ENCODE measurements at places on chromosomes 3 and 15.
A peak's percentile ranks its signal among the peaks of the same experiment; 100 is the strongest.

- no peak for DNase-seq
Measured at GRCh38 chr3:178785961-178786360, 249.7 kb downstream of the KCNMB2 start.

GRCh38 chr15:29731865-29732264, 90.4 kb downstream of the TJP1 start:
- DNase-seq = no peak

- DNase-seq = no peak
Measured at GRCh38 chr15:67746450-67746849, 78.9 kb upstream of the SKOR1 start.

DNA sequence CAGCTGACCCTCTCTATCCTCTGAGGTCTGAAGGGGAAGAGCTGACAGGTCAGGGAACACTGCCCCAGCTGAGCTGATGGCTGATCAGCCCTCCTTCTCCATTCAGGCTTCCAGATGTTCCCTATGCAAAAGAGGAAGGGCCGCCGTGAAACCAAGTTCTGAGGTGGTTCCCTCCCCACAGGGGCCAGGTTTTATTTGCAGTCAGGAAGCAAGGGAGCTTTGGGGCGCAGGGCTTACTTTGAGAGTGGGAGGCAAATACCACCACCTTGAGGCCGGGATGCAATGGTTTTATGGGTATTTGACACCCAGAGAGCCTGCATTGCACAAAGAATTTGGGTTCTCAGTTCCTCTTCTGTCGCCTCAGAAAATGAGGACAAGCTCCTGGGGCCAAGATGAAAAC, 186.9 kb downstream of the ARRDC4 start:
- DNase-seq = no peak

DNA sequence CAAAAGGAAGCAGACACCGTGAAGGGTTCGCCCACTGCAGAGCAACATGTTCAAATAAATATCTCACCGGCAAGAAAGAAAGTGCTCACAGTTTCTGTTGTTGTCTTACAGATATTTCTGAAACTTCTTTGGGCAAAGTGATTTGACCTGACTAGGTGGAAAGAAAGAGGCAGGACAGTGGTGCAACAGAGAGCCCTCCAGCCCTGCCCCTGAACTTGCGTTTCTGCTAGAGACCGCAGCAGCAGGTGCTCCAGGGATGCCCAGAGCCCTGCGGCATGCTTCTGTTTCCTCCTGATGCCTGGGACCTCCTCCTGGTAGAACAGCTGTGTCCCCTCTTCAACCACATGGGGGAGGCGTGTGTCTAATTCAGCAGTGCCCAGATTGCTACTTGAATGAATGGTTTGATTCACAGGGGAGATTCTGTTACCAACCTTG, 123.4 kb downstream of the ATP10A start:
- DNase-seq = peak; percentile 33

- DNase-seq = no peak
Measured at GRCh38 chr3:44454258-44454657, 23.2 kb downstream of the ZNF445 start.

DNA sequence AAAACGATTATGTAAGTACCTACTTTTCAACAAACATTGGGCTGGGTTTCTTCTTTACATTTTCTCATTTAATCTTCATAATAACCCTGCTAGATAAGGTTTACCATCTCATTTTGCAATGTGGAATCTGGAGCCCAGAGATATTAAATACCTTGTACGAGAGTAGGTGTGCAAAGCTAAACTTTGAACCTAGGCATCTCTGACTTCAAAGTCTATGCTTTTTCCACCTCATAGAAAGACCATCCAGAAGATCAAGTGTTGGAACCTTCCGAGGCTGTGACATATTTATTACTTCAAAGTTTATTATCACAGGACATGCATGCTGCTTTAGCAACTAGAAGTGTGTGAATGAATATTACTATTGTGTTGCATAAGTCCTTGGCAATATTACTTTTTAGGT, 497.2 kb upstream of the TPRG1 start:
- no peak for DNase-seq

GRCh38 chr15:78207110-78207458, 27.3 kb downstream of the ACSBG1 start:
- DNase-seq = no peak

DNA sequence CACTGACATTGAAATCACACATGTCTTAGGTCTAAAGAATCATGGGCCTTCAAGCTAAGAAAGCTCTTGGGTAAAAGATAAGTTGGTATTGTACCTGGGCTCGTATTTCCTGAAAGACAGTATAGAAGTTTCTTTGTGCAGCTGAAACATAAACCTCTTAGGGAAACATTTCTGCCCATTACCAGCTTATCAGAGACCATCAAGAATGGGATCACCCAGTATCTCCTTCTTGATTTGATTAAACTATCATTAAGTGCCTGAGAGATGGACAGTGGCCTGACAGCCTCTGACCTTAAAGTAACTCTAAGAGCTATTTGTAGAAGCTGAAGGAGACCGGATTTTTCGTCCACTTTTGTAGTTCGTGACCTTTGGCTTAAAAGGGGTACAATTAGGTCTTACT, 265.3 kb downstream of the ERC2 start:
- DNase-seq = no peak

GRCh38 chr15:47766406-47766805, 49.1 kb downstream of the SEMA6D start:
- DNase-seq = no peak

DNA sequence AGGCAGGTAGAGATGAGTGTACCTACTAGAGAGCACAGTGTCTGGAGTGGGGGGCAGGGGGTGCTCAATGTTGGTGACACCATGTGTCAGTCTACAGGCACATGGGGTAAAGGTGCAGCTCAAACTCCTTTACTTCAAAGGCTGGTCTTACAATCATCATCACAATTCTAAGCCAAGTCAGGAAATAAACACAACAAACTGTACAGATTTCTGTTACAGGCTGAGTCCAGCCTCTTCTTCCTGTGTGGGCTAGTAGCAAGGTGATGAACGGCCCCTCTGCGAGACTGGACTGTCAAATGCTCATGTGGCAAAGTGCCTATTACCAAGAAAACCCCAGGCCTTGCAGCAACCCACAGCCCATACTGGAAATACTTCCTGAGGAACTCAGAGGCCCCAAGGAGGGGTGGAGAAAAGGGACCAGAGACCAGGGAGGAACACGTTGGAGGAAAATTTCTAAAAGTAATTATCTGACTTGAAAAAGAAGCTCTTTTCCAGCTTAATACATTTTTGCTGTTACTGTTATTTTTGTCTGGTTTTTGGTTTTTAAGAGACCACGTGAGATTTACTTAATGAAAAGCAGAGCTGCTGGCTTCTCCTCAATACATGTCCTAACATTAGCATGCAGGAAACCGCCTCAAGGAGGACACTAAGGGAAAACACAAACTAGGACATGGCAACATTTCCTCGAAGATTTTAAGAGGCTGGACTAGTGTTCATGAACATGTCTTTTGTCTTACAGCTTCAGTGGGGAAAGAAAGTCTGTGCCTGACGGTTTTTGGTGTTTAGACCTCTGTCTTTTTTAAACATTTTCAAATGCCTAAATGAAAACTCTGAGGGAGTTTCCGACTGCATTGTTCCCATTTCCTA, 29.5 kb downstream of the TBC1D2B start:
- DNase-seq = peak; percentile 74

- DNase-seq = no peak
Measured at GRCh38 chr3:186209810-186210752, 101.2 kb upstream of the ETV5 start.

- DNase-seq = no peak
Measured at GRCh38 chr15:73746883-73747282, 6.3 kb downstream of the INSYN1 start.

DNA sequence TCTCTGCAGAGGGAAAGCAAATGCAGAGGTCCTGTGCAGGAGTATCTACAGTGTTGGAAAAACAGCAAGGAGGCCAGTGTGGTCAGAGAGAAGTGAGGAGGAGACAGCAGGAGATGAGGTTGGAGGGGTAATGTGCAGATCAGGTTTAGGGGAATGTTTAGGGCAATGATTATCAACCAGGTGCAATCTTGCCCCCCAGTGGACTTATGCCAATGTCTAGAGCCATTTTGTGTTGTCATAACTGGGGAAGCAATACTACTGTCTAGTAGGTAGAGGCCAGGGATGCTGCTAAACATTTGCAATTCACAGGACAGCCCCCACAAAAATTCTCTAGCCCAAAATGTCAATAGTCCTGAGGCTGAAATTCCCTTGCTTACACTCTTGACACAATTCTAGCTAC, 13.1 kb downstream of the CCDC191 start:
- no peak for DNase-seq

- DNase-seq = no peak
Measured at GRCh38 chr3:61030469-61031035, 220.7 kb downstream of the FHIT start.

DNA sequence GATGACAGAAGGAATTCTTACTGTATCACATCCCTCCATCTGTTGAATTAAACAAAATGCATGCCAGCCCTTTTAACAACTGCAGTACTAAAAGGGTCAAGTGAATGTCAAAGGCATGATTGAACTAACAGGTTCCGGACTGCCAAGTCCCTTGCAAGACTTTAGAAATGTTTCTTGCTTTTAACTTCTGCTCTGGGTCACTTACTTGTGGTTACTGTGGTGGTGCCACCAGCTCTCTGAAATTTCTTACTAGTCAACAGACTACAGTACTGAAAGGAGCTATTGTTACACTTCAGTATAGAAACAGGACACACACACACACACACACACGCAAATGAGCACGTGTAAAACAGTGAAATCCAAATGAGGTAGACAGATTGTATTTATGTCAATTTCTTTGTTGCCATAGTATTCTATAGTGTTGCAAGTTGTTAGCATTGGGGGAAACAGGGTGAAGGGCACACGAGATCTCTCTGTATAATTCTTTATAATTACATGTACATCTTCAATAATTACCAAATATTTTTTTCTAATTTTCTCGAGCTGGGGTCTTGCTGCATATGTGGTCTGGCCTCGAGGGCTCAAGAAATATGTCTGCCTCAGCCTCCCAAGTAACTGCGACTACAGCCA, 79.9 kb upstream of the SLC25A26 start:
- DNase-seq = no peak

DNA sequence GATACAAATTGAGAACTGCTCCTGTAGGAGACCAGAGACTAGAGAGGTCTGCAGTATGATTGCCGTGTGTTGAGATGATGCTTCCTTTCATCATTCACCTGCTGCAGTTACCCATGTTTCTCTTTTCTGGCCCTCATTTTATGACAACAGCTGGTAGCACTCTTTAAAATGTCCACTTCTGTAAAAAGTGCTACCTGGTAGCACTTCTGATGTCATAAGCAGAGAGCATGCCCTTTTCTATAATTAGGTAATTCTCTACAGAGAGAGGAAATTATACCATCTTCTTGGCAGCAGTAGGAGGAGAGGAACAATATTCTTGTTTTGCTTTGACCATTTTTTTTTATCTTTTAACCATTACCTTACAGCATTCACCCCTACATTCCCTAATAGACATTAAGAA, 123.8 kb downstream of the PPM1L start:
- no peak for DNase-seq

DNA sequence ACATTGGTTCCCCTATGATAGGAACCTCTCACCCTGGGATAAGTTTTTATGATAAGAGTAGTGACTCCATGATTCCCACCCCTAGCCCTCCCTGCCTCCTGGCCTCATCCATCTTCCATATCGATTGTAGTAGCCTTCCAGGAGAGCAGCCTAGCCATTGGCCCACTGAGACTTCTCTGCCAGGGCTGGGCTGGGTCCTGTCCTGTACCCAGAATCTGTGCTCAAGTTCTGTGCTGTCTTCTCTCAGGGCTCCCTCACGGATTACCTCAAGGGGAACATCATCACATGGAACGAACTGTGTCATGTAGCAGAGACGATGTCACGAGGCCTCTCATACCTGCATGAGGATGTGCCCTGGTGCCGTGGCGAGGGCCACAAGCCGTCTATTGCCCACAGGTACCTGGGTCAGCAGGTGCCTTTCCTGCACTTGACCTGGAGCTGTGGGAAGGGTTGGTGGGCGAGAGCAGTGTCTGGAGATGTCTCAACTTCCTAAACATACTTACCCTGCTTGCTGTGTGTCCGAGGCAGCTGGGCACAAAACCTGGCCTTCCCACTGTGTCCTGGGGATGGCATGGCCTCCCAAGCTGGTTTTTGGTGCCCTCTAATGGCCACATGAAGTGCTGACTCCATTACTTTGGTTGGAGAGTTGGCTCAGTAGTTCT, 16.6 kb upstream of the EXOG start:
- peak; percentile 45 for DNase-seq

GRCh38 chr3:85796140-85796539, 837.4 kb downstream of the CADM2 start:
- no peak for DNase-seq

DNA sequence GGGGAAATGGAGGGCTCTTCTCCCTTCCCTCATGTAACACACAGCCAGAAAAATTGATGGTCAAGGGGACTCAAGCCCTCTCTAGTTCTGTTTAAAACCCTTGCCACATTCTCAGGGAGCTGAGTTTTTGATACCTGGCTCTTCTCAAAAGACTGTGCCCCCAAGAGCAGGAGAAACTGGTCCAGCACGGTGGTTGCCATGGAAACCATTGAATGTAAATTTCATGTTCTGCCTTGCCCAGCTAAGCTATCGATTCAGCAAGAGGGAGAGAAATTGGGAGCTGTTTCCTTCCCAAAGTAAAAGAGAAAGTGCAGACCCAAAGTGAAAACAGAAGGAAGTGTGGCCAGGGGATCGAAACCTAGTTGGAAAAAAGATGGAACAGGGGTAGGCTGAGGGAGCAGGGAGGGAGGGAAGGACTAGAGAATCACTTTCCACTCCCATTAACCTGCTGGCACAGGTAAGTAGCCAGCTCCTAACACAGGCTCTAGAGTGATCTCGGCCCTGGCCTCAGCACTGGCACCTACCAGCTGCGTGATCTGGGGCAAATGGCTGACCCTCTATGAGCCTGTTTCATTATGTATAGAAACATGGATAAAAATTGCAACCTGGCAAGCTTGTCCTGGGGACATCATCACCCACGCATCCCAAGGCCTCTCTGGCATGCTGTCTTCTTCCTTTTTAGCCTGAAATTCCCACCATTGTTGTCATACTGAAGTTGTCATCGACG, 140.9 kb downstream of the TPRA1 start:
- DNase-seq = no peak

DNA sequence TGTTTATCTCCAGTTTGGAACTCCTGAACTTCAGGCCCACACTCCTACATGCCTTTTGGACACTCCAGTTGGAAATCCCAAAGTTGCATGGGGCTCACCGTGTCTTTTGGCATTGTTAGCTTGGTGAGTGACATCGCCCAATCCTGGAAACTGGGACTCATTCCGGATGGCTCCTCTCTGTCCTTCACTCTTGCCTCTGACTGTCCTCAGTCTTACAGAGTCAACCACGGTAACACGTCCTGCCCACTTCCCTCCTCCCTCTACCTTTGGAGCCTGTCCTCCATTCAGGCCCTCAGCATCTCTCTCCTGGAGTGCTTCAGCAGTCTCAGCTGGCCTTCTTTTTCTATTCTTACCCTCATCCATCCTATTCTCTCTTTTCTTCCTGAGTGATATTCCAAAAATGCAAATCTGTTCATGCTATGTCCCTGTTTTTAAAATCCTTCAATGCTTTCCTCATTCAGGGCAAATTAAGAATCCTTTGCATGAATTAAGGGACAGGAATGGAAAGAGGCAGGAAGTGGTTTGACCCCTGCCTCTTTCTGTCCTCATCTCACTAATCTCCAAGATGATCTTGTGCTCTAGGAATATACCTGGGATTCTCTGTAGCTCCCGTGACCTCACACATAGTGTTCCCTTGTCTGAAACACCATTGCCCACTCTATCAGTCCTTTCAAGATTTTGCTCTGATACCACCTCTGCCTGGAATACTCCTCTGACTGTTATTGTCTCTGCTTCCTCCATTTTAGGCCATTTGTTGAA, 42.5 kb downstream of the LPP start:
- no peak for DNase-seq

- DNase-seq = no peak
Measured at GRCh38 chr3:66142079-66142478, 78.7 kb upstream of the SLC25A26 start.

GRCh38 chr3:101574388-101575112, 570 bp downstream of the PCNP start:
- no peak for DNase-seq
